Bronchus fibroblast of lung (primary cell): ENCODE measurements at places on chromosomes 13 and 19. TPM values are rescaled to one million over a fixed set of nuclear protein-coding genes. Genes with fewer than 3 reads are reported as not detected.

APOC1 gene
- total RNA-seq, result 15.8 and 15.9 TPM in 2 replicates

PGPEP1 gene
- 6.1 and 8.7 TPM in 2 replicates for total RNA-seq

ACP7 gene
- total RNA-seq, result 0.34 and 0.45 TPM in 2 replicates

FCAR gene
- total RNA-seq, result not detected in 2 replicates

CLC gene
- not detected in 2 replicates for total RNA-seq

ZNF724 gene
- total RNA-seq, result 8.2 and 9.2 TPM in 2 replicates

NKG7 gene
- total RNA-seq, result not detected in 2 replicates

SELENOV gene
- not detected in 2 replicates for total RNA-seq

DNAAF3 gene
- 0.15 and 0.34 TPM in 2 replicates for total RNA-seq

MISP gene
- total RNA-seq, result under 0.01 TPM in 1 of 2 replicates, not detected in the other

HSPB6 gene
- total RNA-seq, result 20.1 and 22.5 TPM in 2 replicates

FGF22 gene
- total RNA-seq, result 0.30 and 0.34 TPM in 2 replicates

OR7E24 gene
- total RNA-seq, result not detected in 2 replicates

ZNF507 gene
- 5.4 and 6.5 TPM in 2 replicates for total RNA-seq

ZNF154 gene
- total RNA-seq, result 1.0 and 1.3 TPM in 2 replicates

CERS1 gene
- 0.34 and 1.5 TPM in 2 replicates for total RNA-seq

SCAF1 gene
- 28.4 and 28.6 TPM in 2 replicates for total RNA-seq

CEACAM20 gene
- not detected in 2 replicates for total RNA-seq
